ENCODE measurements at places on chromosomes 2 and 18.

- DNase-seq = no peak
These were observed 214.1 kb downstream of the MEIS1 start for GRCh38 chr2:66649006-66649405.

GRCh38 chr2:203395858-203396257, 67.7 kb downstream of the ABI2 start:
- DNase-seq = no peak

DNA sequence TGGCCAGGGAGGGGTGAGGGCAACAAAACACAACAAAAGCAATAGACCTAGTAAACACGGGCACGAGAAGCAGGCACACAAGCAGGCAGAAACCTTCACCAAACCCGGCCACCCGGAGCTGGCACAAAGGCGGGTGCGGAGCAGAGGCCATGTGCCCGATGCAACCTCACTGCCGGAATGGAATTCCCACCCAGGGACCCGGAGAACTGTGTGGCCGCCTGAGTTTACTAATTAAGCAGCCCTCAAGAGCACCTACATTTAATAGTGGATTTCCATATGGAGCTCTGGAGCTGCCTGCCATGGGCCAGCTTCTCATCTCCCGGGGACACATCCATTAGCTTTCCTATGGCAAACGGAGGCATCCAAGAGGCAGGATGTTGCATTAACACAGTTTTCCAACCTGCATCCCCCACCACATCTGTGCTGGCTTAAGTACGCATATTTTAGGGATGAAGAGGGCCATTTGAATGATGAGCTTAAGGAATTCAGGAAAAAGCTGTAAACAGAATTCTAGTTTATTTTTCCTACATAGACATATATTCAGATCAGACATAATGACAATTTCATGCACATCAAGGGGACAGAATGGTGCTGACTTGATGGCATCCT, 104.5 kb upstream of the SMIM21 start:
- DNase-seq = no peak

GRCh38 chr2:29763371-29763770, 158.0 kb downstream of the ALK start:
- no peak for DNase-seq

DNA sequence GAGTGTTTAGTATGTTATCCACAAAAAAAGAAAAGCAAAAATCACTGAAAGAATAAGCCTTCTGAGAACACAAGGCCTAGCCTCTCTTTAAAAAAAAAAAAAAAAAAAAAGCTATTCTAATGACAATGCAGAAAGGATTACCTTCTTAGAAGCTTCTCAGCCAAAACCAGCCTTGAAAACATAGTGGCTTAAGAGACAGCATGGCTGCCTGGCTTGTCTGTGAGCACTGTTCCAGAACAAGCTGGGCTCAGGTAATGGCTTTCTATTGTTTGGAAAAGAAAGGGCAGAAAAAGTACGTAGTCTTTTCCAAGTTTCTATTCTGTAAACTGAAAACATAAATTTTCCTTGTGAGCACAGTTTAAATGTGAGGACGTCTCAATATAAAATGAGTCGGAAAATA, 119.5 kb downstream of the MAP3K20 start:
- no peak for DNase-seq

- DNase-seq = no peak
These were observed 115.3 kb upstream of the RBBP8 start for GRCh38 chr18:22817844-22818243.

- no peak for DNase-seq
These were observed 92.4 kb downstream of the INPP5D start for GRCh38 chr2:233152541-233152940.

GRCh38 chr2:136108463-136108862, 9.5 kb downstream of the CXCR4 start:
- DNase-seq = no peak

DNA sequence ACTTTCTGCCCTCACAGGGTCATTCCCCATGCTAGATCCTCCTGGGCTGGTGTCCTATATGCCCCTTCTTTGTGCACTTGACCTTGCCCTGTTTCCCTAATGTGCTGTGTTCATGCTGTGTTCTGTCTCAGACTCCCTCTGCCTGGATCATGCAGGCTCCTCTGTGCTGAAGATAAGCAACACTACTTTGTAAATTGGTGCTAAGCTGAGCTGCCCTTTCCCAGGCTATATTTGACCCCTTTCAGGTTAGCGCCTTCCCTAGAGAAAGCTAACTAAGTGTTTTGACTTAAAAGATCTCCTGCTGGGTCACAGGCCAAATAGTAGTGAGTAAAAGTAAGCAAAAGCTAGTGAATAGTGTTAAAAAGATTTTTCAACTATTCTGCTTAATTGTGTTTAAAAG, 257.2 kb upstream of the RGPD4 start:
- DNase-seq = no peak

DNA sequence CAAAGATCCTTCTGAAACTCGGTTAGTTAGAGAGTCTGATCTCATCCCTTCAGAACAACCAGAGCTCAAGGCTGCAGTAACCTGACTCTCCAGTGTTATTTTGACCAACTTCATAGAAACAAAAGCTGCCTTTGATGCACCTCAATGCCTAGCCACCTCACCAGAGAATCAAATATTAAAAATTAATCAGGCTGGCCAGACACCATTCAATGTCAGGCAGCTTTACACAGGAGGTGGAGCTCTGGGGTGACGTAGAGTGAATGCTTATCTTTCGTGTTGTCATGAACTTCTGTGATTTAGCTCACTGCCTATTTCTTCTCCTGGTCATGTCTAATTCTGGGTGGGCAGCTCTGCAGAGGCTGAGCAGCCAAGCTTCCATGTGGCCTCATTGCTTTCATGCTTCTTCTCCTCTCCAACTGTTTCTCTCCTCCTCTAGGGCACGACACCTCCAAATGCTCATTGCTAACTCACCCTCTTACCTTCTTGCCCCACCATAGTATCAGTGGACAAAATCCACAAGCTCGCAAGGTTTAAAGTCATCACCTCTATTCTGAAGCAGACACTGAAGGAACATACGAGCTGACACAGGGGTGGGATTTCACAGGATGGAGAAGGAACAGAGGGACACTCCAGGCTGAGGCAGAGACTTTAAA, 39.4 kb downstream of the AAK1 start:
- DNase-seq = no peak

DNA sequence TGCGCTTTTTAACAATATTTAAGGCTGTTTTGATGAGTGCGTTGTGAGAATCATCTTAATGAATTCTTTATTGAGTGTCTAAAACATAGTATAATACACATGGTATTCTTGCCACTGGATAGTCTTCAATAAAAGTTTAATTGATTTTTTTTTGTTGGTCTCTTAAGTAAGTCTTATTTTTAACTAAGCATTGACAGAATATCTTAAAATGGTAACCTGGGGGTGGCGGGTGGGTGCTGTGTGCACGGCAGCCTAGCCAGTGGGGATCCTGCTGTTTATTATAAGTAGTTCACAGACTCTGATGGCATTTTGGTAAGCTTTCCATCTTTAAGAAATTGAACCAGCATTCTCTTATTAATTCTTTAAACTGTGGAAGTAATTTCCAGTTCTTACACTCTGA, 6.0 kb downstream of the SOX11 start:
- no peak for DNase-seq

DNA sequence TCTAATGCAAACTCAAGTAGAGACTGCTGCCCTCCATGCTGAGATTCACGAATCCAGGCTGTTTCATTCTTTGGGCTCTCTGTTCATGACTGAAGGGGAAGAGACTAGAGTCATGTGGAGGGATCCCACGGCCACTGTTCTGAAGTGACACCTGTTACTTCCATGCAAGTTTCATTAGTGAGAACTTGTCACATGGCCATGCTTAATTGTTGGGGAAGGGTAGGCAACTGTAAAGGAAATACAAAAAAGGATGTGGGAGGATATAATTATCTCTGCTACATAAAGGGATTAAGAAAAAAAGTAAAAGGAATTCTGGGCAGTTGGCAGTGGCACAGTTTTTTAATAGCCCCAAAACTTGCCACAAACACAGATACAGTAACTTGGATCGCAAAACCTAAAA, 28.0 kb upstream of the PSME4 start:
- DNase-seq = no peak

- DNase-seq = no peak
These were observed 90.4 kb downstream of the PID1 start for GRCh38 chr2:229180658-229181057.

- DNase-seq = no peak
These were observed 121.1 kb upstream of the KCNJ3 start for GRCh38 chr2:154577390-154577789.

DNA sequence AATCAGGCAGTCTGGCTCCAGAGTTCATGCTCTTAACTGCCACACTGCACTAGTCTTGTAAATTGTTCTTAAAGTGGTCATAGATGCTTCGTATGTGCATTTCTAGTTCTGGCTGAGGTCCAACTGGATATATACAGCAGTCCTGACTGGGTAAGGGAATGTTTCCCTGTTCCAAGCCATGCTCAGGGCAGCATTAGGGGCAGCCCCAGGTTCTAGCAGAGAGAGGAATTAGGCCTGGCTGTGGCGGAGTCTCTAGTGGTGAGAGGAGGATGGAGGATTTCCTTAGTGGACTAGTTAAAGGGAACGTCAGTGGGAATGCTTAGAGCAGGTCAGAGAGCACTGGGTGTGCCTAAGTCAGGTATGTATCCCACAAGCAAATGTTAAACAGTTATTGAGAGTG, 28.0 kb downstream of the UBE2E3 start:
- no peak for DNase-seq

GRCh38 chr2:113005030-113005509, at the start of gene IL36A:
TSS of gene IL36A (plus strand) at chr2:113005459. CDS start at chr2:113005872, 413 bp downstream.
- no peak for DNase-seq

DNA sequence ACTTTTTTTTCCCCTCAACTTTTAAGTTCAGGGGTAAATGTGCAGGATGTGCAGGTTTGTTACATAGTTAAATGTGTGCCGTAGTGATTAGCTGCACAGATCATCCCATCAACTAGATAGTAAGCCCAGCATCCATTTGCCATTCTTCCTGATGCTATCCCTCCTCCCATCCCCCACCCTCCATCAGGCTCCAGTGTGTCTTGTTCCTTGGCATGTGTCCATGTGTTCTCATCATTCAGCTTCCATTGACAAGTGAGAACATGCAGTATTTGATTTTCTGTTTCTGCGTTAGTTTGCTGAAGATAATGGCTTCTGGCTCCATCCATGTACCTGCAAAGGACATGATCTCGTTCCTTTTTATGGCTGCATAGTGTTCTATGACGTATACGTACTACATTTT, 47.2 kb upstream of the STON1 start:
- no peak for DNase-seq

DNA sequence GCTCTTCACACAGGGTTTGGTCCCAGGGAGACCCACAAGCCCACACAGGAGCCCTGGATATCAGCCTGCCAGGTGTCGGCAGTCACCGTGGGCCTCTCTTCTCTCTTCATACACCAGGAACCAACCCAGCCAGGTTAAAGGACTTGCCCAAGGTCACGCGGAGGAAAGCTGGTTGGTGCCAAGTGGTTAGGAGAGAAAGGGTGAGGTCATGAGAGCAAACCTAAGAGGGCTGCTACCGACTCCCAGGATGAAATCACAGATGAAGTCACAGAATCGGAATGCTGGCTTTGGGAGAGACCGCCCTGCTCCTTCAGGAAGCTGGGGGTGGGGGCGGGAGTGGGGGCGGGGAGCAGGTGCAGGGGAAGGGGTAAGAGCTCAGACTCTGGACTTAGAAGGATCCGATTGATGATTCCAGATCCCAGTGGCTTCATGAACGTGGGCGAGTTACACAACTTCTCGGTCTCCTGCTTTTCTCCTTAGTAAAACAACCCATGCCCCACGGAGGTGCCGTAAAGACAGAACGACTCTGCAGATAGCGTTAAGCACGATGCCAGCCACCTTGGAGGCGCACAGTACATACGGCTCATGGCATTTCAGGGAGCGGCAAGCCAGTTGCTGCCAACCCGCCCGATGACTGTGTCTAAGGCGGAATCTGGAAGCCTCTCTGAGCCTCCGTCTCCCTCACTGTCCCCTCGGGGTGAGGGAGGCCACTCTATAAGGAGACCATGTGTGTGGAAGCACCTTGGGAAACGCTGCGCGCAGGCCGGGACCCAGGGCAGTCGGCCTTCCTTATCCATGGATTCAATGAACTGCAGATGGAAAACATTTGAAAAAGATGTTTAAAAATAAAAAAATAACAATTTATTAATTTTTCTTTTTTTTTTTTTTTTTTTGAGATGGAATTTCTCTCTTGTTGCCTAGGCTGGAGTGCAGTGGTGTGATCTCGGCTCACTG, 23.0 kb upstream of the TAF1B start:
- no peak for DNase-seq

DNA sequence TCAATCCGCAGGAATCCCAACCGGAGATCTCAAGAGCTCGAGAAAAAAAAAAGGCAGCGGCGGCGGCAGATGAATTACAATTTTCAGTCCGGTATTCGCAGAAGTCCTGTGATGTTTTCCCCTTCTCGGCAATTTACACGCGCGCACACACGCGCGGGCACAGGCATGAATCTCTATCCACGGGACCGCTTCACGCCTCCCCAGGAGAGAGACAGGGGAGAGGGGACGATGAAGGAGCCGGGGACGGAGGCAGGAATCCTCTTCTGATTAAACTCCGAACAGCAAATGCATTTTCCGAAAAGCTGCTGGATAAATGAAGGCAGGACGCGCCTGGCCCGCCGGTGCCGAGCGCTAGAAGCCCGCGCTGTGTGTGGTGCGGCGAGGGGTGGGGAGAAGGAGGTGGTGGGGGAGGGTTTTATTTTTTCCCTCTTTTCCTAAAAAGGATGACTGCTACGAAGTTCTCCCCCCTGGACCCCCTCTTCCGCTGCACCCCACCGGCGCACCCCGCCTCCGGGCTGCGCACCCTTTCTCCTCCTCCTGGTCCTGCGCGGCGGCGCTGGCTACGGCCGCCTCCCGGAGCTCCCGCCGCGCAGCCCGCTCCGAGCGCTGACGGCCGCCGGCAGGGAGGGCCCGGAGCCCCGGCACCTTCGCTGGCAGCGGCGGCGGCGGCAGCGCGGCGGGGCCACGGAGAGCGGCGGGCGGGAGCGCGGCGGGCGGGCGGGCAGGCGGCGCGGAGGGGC, at the start of gene BCL2:
Gene BCL2 (minus strand): TSS at position 387 of the 740 bp plus-strand sequence.
- DNase-seq = peak; percentile 14

DNA sequence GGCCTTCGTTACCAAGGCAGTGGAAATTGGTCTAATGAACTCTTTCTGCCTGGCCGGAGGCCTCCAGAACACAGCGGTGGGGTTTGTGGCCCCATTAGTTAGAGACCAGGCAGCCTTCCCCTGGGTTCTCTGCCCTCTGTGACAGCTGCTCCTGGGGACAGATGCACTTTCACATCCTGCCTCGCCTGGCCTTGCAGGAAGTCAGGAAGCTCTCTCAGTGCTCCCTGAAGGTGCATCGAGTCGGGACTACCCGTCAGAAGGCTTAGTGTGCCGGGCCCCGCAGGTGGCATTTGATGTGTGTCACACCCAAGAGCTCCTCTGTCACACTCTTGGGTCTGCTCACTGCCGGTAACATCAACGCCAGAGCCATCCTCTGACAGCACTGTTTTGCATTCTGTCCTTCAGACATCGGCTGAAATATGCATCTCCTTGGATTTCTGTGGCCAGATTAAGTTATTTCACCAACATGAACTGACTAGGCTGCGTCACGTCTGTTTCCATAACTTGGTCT, 158.3 kb downstream of the LDLRAD4 start:
- DNase-seq = peak; percentile 75
